ENCODE measurements at places on chromosomes 4 and X. TPM values are rescaled to one million over a fixed set of nuclear protein-coding genes. Genes with fewer than 3 reads are reported as not detected.

The MAGEA9B gene
- not detected for total RNA-seq

The ADAM29 gene
- not detected for total RNA-seq

The TMEM150C gene
- 10.2 TPM for total RNA-seq

The CT55 gene
- total RNA-seq: not detected

GRCh38 chr4:86106475-86106874 lies 253.4 kb downstream of the MAPK10 start:
- no peak for DNase-seq

The STATH gene
- not detected for total RNA-seq

DNA sequence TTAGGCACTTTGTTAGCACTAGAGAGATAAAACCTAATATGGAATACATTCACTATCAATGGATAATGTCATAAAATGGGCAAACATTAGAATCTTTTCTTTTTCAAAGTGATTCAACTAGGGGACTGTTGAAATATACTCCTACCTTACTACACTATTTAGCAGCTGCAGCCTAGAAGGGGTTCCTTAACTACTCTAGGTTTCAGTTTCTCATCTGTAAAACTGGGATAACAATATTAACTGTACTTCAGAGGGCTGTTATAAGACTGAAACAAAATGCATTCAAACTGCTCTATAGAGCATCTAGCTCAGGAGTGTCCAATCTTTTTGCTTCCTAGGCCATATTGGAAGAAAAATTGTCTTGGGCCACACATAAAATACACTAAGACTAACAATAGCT lies 147.4 kb downstream of the CDS1 start:
- no peak for DNase-seq

The BANK1 gene
- total RNA-seq: 6.7 TPM

GRCh38 chr4:187088070-187088799 lies 364.6 kb upstream of the FAT1 start:
- DNase-seq: no peak

The PNMA3 gene
- total RNA-seq: 0.42 TPM

DNA sequence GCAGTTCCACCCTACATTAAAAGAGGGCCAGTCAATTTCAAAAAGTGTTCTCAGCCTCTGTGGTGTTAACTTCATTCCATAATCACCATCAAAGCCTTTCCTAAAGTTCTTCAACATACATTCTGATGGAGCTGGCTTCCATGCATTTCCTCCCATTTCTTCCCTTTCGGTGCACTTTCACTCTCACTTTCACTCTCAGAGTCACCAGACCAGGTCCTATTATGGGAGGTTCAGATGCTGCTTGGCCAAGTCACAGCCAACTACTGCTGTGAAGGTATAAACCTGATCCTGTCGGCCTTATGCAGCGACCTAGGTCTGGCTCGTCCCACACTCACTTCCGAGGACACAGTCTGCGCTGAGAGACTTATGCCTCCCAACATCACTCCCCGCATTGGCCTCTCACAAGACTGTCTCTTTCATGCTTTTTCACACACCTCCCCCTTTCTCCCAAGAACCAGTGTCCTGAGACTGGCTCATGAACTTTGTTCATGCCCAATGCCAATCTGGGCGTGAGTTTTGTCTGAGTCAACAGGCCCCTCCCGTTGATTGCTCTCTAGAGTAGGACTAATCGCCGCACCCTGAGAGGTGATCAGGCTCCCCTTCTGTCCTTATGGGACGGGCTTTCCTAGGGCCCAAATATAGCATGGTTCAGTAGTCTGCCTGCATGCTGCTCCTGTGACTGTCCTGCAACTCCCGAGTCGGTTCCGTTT lies 60.8 kb upstream of the XAGE1B start:
- no peak for DNase-seq

- DNase-seq: no peak
Observed at GRCh38 chrX:151796576-151796975, 62.0 kb downstream of the CNGA2 start.

All from urinary bladder (tissue), 4 donors.